ENCODE measurements at places on chromosomes 5 and 9.

DNA sequence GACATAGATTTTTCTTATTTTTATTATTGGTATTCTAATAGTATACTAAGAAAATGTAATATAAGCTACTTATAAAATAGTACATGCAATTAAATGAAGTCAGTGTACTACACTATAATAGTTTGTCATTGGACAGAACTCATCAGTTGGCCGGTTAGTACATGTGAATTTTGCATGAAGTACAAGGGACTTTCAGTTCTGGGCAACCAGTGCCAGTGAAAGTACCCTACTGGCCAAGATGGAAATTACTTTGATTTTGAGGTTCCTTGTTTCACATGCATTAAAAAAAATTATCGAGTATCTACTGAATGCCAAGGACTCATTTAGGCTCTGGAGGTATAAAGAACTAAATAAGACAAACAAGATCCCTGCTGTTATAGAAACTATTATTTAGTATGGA is 213.4 kb upstream of the ELL2 start:
- DNase-seq: no peak

DNA sequence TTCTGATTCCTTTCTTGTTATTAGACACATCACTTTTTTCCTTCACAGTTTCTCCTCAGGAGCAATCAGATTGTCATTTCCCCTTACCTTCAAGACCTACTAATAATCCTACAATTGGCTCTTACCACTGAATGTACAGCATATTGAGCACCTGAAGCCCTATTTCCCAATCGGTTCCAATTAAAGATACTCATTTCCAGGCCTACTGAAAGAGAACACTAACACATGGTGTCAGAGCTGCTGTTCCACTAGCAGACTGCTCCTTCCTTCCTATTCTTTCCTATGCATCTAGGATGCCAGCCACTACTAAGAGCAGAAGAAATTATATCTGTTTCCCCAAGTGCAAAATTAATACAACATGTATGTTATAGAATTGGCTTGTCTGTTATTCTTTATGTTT is 34.6 kb downstream of the SKIC3 start:
- no peak for DNase-seq

GRCh38 chr9:42388146-42388690 is 204.8 kb downstream of the SPATA31A6 start:
- DNase-seq: no peak

DNA sequence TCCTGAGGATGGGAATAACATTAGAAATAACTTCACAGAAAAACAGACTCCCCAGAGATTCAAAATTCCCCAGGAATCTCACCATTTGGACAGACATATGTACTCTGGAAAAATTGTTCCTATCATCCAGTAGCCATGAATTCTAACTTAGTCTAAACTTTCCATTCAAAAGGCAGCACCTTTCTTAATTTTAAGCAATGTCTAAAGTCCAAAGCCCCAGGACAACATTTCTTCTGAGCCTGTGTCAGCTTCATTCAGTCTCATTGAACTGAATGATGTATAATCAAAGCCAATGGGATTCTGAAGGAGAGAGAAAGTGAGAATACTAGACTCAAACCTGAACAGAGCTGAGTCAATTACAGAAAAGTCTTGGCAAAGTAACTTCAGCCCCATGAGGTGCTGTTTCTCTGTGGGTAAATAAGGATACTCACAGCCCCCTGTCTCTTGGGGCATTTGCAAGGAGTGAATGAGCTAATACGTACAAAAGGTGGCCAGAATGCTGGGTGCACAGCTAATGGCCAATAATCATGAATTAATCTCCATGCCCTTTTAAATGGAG is 140.6 kb downstream of the SEMA5A start:
- DNase-seq: no peak

- no peak for DNase-seq
These were observed 82.5 kb downstream of the LRRC70 start for GRCh38 chr5:62661126-62661525.

Measured in ecto neural progenitor cell (in vitro differentiated cells).